ENCODE measurements at places on chromosomes 1 and 21.

GRCh38 chr1:211589782-211590721 is 11.1 kb upstream of the SLC30A1 start:
- no peak for DNase-seq

DNA sequence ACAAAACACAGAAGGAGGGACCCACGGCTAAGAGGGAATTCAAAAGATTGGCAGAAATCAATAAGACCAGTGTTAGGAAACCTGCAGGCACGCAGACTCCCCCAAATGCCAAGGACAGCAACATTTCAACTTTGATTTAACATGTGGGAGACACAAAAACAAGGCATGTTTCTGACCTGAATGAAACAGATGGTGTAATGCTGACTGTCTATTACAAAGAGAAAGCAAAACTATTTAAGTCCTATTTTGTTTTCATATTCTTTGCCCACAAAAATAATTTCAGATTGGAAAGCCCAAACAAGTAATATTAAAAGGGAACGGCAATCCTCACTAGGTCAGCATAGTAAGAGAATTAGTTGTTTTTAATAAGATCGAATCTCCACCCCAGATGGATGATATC is 107.9 kb downstream of the S1PR1 start:
- no peak for DNase-seq

GRCh38 chr21:33300701-33301631 is 23.8 kb upstream of the IFNAR1 start:
- no peak for DNase-seq

- no peak for DNase-seq
These were observed 41.8 kb upstream of the BCL10 start for GRCh38 chr1:85318217-85318616.

GRCh38 chr21:16071761-16072160 is 342.0 kb downstream of the USP25 start:
- DNase-seq: no peak

DNA sequence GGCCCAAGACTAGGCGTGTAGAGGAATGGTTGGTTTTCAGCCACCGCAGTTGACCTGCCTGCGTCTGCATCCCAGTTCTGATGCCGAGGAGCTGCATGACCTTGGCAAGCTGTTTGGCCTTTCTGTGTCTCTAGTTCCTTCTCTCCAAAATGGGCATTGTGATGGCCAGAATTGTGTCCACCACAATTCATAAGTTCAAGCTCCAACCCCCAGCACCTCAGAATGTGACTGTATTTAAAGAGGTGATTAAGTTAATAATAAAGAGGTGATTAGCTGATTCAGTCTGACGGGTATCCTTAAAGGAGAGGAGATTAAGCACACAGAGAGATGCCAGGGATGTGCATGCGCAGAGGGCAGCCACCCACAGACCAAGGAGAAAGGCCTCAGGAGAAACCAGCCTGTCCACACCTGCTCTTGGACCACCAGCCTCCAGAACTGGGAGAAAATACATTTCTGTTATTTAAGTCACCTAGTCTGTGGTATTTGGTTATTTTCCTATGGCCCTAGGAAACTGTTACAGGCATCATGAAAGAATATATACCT is 28.5 kb downstream of the MAB21L3 start:
- no peak for DNase-seq

GRCh38 chr1:98351561-98351960 is 310.0 kb upstream of the SNX7 start:
- DNase-seq: no peak

- DNase-seq: no peak
These were observed 905 bp downstream of the LIX1L start for GRCh38 chr1:145956781-145957442.

DNA sequence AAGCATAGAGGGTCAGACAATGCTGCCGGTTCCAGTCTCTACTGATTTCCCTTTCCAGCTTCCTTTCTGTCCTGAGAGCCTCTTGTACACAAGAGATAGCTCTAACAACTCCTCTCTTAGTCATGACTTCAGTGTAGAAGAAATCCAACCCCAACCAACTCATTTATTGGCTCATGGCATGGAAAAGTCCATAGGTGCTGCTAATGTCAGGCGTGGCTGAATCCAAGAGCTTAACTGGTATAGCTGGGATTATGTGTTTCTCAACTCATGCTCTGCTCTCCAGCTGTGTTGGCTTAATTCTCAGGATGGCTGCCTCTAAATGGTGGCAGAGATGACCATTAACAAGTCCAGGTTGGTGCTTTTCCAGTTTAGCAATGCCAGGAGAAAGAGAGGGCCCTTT is 12.4 kb upstream of the THRAP3 start:
- no peak for DNase-seq

DNA sequence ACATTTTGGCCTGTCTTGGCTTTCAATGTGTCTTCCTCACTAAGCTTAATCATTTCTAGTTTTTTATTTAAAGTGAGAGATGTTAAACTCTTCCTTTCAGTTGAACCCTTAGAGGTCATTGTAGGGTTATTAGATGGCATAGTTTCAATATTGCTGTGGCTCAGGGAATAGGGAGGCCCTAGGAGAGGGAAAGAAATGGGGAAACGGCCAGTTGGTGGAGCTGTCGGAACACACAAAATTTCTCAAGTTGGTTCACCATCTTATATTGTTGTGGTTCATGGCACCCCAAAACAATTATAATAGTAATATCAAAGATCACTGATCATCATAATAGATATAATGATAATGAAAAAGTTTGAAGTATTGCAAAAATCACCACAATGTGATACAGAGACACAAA is 31.4 kb upstream of the KAZN start:
- DNase-seq: no peak

DNA sequence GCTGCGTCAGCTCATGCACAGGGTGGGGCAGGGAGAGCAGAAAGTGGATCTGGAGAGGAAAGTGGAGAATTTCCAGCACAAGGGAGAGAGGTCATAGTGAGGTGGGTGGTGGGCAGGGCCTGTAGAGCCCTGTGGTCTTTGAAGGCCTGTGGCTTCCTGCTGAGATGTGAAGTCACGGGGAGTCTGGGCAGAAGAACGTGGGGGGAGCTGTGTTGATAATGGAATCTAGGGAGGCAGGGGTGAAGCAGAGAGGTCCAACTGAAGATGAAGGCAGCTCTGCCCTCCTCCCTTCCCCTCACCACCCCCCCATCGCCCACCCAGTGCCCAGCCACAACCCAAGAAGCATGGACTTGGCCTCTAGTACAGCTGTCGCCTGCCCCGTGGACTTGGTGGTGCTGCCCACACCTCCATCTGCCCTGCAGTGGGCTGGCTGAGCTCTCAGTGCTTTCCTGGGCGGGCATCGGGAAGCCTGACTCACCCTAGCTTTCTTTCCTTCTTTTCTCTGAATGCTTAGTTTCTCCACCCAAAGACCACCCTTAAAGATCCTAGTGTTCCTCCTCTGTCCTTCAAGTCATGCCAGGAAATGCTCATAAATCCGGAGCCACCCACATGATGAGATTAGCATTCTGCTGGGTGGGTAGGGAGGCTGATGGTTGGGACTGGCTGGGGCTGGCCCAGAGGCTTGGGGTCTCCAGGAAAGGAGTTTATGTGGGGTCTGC is 186.1 kb downstream of the TRABD2B start:
- no peak for DNase-seq

DNA sequence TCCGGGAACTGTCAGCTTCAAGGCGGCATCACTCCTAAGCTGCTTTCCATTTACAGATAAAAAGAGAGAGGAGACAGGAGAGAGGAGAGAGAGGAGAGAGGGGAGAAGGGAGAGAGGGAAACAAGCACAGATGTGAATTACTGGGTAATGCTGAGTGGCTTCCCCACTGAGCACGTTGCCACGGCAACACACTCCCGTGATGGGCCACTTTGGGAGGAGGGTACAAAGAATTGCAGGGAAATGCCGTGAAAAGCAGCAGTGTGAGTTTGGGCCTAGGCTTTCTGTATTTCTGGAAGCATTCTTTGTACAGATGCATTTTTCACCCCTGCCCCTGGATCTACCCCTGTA is 128.0 kb upstream of the IRF2BP2 start:
- peak; percentile 34 for DNase-seq

DNA sequence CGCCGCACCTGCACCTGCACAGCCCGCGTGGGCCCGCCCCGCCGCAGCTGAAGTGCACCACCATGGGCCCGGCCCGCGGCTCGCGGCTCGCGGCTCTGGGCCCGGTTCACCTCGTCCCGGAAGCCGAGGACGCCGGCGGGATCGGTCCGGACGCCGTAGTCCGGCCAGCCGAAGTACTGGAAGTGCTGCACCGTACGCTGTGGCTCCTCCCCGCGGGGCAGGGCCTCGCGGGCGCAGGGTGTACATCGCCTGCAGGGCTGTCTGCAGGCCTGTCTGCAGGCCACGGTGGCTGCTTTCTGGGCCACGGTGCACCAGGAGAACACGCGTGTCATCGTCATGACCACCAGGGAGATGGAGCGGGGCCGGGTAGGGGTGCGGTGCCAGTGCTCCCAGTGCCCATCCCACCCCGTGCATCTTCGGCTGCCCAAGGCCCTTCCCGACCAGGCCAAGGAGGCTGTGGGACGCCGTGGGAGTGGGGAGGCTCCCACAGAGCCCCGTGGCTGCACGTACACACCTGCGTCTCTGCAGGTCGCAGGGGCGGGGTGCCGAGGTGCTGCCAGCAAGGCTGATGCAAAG is 6.7 kb downstream of the RNF223 start:
- no peak for DNase-seq

- DNase-seq: no peak
These were observed 70.6 kb upstream of the GJB5 start for GRCh38 chr1:34684266-34684665.

- DNase-seq: no peak
These were observed 507.1 kb downstream of the BRINP3 start for GRCh38 chr1:189970331-189971230.

DNA sequence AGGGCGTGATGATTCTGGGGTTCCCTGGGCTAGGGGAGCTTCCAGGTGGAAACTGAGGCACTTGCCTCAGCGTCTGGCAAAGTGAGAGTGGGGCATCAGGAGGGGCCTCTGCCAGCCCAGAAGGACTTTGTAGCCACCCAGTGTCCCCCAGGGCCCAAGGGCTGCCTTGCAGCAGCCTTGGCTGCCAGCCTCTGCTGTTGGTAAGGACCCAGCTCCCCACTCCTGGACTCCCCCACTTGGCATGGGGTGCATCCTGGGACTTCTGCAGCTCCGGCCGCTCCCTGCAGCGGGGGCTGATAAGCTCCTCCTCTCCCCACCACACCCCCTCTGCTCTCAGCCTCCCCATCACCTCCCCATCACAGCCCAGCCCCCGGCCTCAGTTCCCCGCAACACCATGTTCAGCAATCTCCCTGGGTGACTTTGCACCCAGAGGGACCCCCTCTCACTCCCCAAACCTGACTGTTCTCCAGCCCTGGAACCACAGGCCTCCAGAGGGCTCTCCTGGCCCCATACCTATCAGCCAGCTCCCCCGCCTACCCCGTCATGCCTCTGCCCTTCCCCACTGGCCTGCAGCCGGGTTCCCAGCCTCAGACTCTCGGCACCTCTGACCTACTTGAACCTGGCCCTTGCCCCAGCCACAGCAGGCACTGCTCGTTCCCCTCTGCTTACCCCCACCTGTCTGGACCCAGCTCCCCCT is 113.0 kb downstream of the CRYAA start:
- no peak for DNase-seq

DNA sequence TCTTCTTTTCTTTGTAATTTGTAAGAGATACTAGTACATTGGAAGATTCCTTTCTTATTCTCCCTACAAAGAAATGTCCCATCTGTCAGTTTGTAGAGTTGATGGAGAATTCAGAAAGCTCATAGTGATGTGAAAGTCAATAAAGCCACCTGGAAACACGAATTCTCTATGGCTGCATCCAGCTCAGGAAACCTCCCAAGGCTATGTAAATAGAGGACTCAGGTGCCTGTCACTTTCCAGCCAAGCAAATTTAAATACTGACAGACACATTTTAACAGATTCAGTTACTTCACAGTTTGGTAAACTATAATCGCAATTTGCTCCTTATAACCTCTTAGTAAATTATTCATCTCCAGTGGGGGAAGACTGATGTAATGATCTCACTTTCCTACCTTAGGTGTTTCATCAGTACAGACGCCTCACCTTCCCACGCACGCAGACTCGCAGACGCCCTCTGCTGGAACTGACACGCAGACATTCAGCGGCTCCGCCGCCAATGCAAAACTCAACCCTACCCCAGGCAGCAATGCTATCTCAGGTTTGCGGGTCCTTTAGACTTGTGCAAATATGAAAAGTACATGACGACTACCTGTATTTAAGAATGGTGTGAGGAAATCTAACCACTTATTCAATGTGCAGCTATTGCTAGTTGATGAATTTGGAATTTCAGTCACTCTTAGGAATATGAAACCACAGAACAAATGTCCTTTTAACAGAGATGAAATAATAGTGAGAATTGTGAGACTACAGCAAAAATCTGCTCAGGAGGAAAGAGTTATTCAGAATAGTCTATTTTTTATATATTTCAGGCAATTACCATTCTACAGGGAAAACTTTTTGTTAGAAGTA is 60.6 kb downstream of the PTPRC start:
- DNase-seq: no peak

- DNase-seq: no peak
These were observed 103.0 kb downstream of the DISC1 start for GRCh38 chr1:231729544-231729943.

- no peak for DNase-seq
These were observed 170.0 kb downstream of the LTN1 start for GRCh38 chr21:28822486-28823335.

GRCh38 chr1:231699784-231700183 is 73.2 kb downstream of the DISC1 start:
- DNase-seq: no peak

DNA sequence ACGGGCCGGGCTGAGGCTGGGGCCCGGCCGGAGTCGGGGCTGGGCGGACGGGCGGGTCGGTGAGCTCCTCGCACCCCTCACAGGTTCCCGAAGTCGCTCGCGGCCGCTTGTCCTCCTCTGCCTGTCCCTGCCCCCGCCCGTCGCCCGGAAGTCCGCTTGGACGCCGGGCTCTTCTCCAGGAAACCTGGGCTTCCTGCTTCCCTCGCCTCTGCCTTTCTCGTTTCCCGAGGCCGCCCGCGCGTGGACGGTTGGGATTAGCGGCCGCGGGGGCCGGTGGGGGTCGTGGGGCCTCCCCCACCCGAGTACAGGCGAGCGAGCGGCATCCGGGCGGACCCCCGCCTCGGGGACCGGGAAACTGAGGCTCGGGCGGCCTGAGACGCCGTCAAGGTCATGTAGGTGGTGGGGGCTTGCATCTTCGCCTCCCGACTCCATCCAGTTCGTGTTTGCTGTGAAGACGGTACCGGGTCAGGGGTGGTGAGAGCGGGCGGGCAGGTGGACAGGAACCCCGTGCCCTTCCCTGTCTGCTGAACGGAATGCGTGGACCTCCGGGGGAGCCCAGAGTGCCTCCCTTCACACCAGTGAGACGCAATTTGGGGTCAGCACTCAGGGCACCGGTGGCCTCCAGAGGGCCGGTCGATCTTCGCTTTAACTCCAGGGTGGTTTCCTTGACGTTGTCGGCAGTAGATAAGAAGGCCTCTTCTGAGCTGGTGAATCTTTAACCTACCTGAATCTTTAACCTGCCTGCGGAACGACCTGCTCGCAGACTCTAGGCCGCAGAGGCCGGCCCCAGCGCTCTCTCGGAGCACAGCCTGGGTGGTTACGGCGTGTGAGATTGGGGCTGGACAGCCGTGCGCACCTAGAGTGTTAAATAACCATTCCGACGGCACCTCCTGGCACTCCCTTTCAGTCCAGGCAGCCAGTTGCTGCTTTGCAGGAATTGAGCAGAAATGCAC is 686 bp downstream of the ARF1 start:
- no peak for DNase-seq
